ENCODE measurements at places on chromosomes 7 and 10. TPM values are rescaled to one million over a fixed set of nuclear protein-coding genes. Genes with fewer than 3 reads are reported as not detected.

Gene ECHDC3
- total RNA-seq = 1.0 TPM

- DNase-seq = no peak
Observed at GRCh38 chr10:20257422-20257821, 441.2 kb downstream of the PLXDC2 start.

Gene CLEC2L
- not detected for total RNA-seq

DNA sequence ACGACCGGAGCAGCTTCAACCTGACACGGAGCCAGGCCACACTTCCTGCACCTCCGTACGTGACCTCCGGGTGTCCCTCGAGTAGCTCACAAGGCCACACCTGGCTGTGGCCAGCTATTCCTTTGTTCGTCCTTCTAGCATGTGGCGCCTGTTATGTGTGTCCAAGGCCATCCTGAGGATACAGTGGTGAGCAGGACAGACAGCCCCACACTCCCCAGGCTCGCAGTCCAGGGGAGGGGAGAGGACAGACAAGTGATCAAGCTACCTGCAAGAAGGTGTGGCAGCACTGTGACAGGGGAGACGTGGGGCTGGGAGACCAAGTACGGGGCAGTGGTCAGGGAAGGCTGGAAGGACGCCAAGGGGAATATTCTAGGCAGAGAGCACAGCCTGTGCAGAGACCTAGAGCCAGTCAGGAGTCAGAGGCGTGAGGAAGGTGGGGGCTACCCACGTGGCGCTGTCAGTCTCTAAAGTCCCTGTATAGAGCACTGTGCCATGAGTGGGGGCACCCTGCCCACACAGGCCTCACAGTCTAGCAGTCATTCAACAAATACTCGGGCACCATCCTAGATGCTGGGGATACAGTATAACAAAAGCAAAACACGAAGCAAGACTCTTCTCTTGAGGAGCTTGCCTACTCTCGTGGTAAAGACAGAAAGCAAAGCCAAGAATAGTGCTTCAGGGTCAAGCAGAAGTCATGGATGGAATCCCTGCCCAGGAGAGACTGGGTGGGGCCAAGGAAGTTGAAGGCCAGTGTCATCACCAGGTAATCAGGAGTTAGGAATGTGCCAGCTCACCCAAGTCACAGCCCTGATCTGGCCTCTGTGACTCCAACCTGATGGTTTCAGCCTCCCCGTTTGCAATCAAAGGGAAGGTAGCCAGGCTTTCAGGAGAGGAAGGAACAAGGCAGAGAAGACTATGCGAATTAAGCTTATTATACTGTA, 58.6 kb downstream of the PROSER2 start:
- no peak for DNase-seq

Gene TUBAL3
- total RNA-seq = not detected

- DNase-seq = no peak
Observed at GRCh38 chr7:151187409-151188251, 580 bp upstream of the ASB10 start.

DNA sequence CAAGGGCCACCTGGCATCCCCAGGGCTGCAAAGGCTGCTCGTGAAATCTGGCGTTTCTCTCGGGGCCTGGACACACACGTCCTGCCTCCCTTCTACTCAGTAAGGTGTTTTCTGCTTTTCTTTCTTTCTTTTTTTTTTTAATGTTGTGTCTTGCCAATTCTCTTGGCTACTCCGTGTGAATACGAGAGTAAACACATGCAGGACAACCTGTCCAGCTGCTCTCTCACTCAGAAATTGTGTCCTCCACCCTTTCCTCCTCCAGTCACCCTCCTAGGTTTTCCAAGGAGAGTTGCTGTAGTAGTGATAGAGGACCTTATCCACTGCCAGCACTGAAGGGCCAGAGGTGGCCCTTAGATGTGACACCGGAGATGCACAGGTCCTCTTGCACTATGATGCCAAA, 858 bp upstream of the TEX36 start:
- no peak for DNase-seq

GRCh38 chr7:86653919-86654659, 10.4 kb downstream of the GRM3 start:
- no peak for DNase-seq

Gene SEMA4G
- total RNA-seq = 1.1 TPM

Gene FFAR4
- total RNA-seq = not detected

DNA sequence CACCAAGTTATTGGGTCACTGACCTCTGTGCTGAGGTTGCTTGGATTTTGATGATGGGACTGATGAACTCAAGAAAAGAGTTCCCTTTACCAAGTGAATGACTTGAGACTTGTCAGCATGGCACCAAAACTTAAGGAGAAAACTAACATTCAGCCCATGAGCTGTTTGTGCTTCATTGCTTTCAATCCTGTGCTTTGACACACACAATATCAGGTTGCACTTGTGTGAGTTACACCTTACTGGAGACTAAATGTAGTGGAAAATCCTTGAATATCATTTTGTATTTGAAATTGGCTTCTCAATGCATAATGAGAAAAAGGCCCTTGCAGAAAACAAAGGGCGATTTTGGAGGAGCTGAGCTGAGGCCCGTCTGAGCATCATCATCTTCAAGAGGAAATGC, 2.7 kb downstream of the BAG3 start:
- no peak for DNase-seq

DNA sequence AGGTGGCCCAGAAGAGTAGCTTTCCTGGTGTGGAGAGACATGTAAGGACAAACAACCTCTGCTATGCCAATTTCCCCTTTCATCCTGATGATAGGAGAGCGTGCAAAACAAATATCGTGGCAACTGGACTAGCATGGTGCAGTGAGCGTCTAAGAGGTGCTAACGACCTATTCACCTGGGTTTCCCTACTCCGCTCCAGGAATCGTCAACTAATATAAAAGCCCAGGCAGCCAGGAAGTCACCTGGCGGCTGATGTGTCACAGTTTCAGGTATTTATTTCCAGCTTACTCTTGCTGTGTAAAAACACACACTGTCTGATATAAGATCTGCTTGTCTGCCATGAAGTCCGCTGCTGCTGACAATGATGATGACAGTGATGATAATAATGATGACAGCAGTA, 56.5 kb upstream of the EFCAB10 start:
- no peak for DNase-seq

Gene GPRIN2
- not detected for total RNA-seq

DNA sequence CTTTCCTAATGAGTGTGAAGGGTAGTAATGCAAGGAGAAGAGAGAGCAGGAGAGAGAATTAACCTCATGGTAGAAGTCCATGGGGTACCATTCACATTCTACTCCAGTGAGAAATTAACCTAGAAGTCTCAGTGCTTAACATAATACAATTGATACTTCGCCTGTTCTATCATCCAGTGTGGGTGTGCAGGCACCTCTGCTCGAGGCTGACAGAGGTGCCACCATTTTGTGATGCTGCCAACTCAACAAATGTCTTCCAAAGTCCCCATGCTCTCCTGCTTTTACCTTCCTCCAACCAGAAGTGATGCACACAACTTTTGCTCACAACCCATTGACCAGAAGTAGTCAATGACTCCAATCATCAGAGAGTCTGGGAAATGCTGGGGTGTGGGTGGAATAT, 118.3 kb upstream of the LAMB4 start:
- DNase-seq = no peak

GRCh38 chr10:131726967-131727366, 173.8 kb upstream of the PPP2R2D start:
- DNase-seq = no peak

DNA sequence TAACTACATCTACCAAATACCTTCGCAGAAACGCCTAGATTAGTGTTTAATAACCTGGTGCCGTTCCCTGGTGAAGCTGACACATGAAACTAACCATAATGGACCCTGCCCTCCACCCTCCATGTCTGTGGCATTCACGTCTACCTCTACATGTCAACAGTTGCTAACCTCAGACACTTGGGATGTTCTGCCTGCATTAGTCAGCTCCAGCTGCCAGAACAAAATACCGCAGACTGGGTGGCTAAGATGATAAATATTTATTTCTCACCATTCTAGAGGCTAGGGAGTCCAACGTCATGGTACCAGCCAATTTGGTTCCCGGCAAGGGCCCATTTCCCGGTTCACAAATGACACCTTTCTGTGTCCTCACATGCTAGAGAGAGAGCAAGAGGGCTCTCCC, 118.5 kb upstream of the CHST15 start:
- no peak for DNase-seq

Gene HDAC9
- total RNA-seq = 0.22 TPM

DNA sequence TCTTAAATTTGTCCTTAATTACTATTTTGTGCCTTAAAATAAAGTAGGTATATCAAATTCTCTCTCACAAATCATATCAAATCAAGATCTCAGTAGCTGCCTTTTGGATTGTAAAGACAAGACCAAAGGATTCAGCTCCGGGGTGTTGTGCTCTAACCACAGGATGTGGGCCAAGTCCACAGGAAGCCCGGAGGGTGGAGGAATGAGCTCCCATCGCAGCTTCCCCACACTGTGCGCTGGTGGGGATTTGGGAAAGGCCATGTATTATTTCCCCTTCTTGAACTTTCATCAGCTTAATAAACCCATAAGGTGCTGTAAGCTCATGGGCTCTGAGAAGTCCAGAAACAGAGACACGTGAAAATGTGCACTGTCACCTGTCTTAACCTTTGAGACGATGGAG, 241.6 kb upstream of the TCERG1L start:
- no peak for DNase-seq

Measured in activated CD4-positive, alpha-beta T cell treated with anti-CD3 and anti-CD28 coated beads, Interleukin-2, amount 10 ng/mL, durations not matched to agents 7 days and 5 days (primary cell).